SK-MEL-5 (cell line): ENCODE measurements at places on chromosomes 7 and 10. TPM values are rescaled to one million over a fixed set of nuclear protein-coding genes. Genes with fewer than 3 reads are reported as not detected.

DNA sequence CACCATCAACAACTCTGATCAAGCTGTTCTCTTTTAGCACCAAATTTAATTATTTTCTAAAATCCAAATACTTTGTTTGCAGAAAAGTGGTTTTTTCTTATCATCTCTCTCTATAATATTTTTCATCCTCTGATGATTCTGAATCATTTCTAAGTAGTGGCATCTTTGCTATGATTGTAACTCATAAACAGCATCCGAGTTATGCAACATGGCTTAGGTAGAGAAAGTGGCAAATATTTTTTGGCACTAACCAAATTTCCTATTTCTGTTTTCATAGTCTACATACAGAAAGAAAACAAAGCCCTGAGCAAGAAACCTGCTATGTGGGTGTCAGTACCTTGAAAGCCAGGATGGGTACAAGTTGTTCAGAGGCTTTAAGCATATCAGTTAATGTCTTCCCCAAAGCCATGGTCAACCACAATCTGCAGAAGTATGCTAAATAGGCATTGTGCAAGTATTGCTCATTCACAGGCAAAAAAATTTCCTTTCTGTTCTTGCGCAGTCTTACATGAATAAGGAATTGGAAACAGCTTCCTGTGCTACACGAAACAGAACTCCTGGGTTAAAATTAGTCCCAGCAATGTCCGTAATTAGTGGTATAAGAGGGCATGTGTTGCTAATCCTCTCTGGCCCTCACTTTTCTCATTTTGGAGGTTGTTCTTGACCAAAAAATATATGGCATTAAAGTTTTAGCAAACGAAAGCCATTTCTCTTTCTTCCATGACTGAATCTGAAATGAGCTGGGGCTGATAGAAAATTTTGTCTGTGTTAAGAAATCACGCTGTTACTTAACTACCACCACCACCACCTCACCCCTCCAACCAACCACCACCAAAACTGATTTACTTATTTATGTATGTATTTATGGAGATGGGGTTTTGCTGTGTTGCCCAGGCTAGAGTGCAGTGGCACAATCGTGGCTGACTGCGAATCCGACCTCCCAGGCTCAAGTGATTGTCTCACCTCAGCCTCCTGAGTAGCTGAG, 325.6 kb upstream of the MAGI2 start:
- DNase-seq, result no peak

- peak; percentile 55 for DNase-seq
Measured at GRCh38 chr10:131943021-131943814, 38.5 kb downstream of the BNIP3 start.

DNA sequence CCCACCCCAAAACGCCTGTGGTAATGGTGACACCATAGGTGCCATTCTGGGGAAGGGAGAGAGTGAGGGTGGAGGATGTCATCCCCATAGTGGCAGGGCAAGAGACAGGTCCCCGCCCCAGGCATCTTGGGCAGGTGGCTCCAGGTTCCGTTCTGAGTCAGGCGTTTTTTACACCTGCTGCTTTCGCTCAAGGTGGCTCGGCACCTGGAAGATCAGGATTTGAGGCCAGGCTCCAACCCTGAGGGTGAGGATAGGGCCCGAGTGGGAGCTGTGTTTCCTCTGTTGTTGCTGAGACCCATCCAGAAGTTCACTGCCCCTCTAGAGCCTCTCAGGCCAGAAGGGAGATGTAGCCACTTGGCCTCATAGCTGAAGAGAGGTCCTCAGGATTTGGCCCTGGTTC, 36.6 kb upstream of the DUSP5 start:
- DNase-seq, result no peak

- no peak for DNase-seq
Measured at GRCh38 chr7:45656431-45656830, 82.3 kb downstream of the ADCY1 start.

DNA sequence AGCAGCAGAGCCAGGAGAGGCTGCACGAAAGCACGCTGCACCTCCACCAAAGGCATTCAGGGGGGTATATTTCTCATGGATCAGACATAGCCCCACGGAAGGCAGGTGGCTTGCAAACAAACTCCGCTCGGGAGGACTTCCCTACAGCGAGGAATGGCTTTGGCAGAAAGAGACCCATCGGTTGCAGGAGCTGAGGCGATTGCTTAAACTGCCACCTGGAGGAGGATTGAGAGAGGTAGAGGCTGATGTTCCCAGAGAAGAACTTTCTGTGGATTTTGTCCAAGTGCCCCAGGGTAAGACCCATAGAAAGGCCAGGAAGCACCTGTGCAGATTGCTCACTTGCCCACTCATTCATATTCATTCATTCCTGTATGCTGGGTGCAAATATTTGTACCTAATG, 89.1 kb downstream of the NEUROD6 start:
- no peak for DNase-seq

DNA sequence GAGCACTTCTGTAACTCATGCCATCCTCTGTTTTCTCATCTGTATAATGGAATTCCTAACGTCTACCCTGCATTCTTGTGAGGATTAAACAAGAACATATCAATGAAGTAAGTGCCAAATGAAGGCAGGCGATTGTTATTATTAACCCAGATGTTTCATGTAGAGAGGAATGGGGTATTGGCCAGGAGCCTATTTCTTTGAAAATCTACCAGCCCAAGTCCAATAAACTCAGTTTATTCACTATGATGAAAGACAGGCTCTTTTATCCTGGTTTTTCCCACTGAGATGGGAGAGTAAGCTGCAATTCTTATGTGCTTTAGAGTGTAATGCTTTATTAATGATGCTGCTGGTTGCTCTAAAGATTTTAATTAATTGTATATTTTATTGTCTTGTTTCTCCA, 9.6 kb downstream of the CTTNBP2 start:
- DNase-seq, result no peak

DNA sequence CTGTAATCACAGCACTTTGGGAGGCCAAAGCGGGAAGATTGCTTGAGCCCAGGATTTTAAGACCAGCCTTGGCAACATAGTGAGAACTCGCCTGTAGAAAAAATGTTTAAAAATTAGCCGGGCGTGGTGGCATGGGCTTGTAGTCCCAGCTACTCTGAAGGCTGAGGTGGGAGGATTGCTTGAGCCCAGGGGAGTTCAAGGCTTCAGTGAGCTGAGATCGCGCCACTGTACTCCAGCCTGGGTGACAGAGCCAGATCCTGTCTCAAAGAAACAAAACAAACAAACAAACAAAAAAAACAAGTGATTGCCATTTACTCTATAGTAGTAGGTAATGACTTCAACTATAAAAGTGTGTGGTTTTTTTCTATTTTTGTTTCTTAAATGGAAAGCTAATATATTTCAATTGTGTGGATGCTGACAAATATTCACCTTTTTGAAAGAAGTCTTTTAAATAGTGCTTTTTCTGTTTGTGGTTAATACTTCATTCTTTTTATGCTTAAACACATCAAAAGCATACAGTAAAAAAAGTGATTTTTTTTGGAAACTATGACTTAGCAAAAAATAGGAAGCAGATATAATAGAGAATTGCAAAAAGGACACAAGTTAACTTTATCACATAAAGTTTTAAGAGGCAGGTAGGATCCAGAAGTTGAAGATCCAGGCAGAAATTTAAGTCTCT, 48.4 kb downstream of the ZNF277 start:
- no peak for DNase-seq

DNA sequence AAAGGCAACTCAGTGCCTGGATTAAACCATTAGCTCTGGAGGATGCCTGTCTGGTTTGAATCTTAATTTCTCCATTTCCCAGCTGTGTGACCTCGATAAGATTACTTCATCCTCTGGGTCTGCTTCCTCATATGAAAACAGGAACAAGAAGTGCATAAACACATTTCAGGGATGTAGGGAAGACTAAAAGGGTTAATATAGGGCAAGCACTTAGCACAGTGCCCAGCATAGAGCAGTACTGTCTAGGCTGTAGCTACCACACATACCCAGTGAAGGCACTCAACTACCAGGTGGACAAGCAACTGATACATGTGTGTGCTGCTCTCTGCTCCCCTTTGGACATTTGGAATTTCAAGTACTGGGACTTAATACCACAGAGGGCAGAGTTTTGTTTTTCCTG, 85.4 kb downstream of the KCNMA1 start:
- no peak for DNase-seq

DNA sequence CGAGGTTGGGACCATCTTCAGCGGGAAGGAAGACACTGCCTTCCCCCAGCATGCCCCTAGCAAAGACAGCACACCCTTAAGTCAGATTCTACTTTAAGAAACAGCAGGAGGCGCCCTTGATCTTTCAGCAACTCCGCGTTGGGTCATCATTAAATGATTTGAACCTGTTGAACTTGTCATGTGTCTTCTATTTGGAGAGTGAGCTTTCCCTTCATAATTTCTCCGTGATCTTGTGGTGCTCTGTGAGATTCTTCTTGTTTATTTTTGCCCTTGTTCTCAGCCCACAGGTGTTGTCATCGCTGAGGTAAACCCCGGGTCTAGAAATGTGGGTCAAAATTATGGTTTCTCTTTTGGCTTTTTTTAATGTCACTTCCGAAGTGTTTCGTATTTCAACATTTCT, 49.5 kb upstream of the PITRM1 start:
- peak; percentile 74 for DNase-seq

Gene MYH16
- total RNA-seq, result not detected in 2 replicates

Gene UCMA
- not detected in 2 replicates for total RNA-seq
